ENCODE measurements at places on chromosomes 5 and 9.

DNA sequence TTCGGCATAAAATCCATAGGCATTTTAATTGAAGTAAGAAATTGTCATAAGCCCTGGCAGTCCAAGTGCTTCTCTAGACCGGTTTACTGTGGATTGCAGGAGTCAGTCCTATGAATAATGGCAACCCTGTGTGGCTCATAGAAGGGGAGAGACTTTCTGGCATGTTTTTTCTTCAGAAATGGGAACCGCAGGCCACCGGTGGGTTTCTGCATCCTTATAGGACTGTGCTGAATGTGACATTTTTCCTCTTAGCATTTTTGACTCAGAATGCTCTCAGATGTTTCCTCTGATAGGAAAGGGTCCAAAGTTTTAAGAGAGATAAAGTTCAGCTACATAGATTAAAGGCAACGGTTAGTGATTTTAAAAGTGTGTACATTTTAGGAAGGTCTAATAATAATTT is 6.3 kb downstream of the DAPK1 start:
- no peak for DNase-seq

DNA sequence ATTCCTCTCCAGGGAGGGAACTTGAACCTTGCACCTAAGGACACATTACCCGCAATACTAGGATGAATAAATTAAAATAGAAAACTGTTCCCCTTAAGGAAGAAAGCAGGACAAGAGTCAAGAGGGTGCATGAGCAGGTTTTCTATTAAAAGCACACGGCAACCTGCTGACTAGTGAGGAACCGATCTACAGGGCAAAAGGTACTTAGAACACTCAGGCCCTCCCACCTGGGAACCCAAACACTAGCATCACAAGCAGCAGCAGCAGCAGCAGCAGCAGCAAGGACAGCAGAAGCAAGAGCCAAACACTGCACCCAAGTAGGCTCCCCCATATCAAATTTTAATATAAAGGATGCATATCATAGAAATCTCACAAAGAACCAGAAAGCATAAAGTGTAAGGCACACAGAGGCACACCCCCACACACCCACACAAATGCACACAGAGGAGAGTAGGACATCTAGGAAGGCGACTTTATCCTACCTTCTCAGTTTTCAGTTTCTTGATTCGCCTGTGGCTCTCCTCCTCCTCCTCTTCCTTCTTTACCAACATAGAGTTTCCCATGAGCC is 2.8 kb downstream of the ZNF608 start:
- DNase-seq = no peak

DNA sequence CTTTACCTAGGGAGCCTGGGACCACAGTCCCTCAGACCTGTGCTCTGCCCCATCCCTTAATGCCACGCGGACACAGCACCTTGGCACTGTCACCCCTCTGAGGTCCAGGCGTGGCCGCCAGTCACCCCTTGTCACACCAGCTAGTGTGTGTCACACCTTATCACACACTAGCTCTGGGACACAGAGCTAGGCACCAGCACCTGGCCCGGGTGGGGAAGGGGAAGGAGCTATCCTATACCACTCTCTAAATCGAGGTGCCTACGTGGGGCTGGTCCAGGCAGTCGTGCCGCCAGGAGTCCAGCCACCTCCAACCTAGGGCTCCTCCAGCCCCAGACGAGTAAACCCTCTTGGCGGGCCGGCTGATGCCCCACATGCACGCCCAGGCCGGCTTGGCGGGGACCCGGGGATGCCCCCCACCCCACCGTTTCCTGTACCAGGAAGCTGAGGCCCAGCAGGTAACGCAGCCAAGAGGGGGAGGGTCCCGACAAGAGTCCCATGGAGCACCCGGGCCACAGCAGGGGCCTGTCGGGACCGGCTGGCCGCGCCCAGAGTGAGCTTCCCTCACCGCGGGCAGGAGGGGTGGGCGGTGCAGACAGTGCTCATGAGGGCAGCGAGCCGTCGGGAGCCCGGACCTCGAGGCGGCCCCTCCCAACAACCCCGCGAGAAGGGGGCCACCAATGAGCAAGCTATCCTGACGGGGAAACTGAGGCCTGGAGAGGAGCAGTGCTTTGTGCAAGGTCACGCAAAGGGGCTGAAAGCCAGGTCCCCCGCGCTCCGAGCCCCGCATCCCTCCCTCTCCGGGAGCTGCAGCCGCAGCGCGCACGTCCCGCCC is 550 bp downstream of the CORO2A start:
- DNase-seq = peak; percentile 52

DNA sequence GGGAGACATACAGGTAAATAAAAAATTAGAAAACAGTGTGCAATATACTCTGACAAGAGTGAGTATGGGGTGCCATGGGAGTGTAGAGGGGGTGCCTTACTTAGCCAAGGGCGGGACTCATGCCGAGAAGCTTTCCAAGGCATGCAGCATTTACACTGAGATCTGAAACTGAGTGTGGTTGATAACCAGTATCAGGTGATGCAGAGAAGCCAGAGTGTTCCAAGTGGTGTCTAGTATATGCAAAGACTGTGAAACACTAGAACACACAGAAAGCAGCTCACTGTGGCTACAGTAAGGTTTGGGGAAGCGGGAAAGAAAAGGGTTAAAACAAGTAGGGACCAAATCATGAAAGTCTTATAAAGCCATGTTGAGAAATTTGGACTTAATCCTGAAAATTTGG is 30.5 kb upstream of the ERBIN start:
- DNase-seq = no peak

DNA sequence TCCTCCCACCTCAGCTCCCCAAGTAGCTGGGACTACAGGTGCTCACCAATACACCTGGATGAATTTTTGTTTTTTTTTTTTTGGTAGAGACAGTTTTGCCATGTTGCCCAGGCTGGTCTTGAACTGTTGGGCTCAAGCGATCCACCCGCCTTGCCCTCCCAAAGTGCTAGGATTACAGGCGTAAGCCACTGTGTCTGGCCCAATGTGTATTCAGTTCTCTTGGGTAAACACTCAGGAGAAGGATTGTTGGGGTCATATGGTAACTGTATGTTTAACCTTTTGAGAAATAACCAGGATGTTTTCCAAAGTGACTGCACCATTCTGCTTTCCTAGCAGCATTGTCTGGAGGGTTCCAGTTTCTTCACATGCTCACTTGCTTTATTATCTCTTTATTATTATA is 67.4 kb downstream of the TNPO1 start:
- DNase-seq = no peak

DNA sequence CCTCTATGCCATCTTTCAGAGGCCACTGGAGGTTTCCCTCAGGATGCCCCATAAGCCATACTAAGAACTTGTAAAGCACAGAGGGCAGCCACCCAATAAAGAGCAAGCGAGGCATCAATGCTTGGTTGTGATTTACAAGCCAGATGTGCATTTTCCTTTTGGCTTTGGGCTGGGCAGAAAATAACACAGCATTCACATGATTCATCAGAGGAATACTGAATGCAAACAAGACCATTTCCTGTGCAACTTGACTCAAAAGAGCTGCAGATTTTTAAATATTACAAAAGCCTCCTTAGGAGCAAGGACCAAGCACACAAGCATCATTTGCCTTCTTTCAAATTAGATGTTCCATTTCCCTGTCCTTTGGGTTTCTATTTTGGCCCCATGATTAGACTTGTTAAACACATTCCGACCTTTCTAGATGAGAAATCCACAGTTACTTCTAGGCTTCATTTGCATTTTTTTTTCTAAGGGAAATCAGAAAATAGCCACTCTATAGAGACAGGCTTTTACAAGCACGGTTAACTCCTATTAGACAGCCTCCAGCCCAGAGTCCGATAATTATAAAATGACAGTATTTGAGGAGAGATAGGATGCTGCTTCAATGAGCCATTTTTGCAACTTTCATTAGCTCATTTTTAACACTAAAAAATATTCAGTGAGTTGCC is 207.8 kb downstream of the SEMA5A start:
- DNase-seq = no peak

DNA sequence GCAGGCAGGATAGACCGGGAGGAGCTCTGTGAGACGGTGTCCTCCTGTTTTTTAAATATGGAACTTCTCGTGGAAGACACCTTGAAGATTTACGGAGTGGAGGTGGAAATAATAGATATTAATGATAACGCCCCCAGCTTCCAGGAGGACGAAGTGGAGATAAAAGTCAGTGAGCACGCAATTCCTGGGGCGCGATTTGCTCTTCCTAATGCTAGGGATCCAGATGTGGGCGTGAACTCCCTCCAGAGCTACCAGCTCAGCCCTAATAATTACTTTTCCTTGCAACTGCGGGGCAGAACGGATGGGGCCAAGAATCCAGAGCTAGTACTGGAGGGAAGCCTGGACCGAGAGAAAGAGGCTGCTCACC is 621 bp downstream of the PCDHGA11 start:
- DNase-seq = no peak

DNA sequence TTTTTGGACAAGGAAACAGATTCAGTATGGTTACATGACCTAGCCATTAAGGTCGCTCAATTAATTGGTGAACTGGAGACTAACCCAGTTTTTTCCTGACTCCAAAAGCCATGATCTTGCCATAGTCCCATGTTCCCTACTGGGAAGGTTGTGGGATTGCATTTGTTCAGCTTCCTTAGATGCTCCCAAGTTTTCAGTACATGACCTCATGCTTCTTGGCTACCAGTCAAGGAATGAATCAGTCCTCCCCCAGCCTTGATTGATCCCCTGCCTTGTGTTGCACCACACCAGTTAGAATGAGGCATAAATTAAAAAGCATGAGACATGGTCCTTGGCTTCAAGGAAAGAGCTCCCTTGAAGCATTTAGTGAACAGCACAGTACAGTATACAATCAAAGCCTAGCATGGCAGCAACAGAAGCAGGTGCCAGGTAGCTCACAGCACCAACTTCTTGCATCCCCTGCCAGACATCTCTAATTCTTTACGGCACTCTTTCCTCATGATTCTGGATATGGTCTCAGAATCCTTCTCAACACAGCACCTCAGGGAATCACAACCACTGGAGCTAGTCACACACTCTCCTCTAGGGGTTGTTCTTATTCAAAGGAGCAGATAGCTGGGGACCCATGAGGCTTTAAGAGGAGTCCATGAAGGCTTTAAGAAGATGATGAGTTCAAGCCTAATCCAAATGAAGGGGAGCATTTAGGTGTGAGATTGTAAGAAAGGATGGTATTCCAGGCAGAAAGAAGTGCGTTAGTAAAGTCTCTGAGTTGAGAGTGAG is 295.5 kb upstream of the CLINT1 start:
- DNase-seq = no peak

DNA sequence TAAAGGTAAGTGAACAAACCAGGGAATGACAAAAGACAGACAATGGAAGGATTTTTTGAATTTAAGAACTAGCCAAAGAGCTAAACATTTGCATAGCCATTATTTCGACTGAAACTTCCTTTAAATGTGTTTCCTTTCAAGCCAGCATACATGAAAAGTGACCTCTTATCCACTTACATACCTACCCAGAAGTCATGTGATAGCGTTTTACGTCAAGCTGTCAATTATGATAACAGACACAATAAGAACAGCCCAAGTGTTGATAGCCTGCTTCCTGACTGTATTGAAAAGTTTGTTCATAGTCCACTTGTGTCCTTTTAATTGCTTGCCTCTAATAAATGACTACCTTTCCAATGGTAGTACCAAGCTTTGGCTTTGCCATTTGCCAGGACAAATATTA is 206.0 kb downstream of the NFIB start:
- DNase-seq = no peak

- no peak for DNase-seq
These were observed 151.0 kb upstream of the RFX3 start for GRCh38 chr9:3676766-3677165.

DNA sequence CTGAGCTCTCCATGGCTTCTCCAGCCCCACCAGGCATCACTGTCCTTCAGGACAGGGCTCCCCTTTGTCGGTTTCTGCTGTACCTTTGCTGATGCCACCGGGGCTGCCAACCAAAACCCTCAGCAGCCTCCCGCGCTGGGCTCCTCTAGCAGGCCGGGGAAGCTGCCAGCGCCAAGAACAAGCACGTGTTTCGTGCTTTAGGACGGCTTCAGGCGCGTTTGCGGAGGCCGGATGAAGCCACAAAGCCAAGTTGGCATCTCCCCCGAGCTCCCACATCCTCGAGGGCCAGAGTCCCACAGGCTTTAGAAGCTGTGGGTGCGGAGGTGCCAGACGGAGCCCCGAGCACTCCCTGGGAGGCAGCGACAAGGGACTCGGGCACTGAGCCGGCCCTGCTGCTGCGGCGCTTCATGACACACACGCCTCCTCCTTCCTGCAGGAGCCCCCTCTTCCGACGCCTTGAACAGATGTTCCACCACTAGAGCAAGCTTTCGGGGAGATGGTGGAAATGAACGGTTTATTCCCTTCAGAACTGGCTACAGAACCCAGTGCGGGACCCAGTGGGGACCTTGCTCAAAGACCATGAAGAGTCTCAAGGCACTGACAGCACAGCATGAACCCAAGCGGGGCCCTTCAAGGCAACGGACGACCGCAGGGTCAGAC is 36.7 kb downstream of the SARDH start:
- DNase-seq = peak; percentile 53

- DNase-seq = peak; percentile 64
These were observed 394.9 kb downstream of the GADD45G start for GRCh38 chr9:89999534-90000370.

GRCh38 chr5:132383984-132384383 is 14.5 kb downstream of the SLC22A5 start:
- no peak for DNase-seq

DNA sequence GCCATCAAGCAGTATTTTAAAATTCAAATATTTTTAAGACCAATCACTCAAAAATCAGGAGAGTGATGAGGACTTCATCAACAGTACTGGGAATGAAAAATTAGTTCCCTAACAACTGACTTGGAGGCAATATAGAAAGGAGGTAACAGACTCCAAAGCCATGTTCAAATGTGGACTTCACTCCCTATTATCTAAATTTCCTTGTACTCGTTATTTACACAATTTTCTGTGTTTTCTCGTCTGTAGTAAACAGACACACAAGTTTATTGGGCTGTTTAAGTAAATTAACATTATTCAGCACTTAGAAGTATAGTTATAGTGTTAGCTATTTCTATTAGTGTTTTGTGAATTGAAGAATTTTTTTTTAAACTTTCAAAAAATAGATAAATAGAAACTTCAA is 159.5 kb upstream of the FTMT start:
- no peak for DNase-seq

DNA sequence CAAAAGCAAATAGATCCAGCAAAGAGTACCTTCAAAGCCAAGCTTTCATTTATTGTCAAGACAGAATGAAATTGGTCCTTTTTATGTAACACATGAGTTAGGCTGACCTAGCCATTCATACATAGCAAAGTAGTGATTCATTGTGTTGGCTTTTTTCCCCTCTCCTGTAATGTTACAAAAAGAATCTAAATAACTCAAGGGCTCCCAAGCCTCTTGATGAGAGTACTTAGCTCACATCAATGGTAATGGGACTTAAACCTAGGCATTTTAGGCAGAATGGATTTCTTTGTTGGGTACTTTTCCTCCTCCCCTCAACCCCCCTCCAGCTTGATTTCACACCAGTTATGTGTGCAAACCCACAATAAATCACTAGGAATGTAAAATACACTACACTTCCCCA is 123.7 kb downstream of the EBF1 start:
- no peak for DNase-seq

DNA sequence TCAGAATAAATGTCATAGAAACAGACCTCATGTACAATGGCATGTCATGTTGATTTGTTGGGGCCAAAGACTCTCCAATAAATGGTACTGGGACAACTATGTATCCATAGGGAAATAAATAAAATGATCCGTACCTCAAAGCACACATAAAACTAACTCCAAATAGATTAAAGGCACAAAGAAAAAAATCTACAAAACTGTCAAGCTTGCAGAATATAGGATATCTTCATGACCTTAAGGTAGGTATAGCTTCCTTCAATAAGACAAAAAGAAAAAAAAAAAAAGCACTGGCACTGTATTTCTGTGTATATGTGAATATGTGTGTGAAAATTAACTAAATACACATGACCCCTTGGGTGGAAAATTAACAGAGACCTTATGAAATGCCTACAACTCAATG is 101.9 kb downstream of the DIRAS2 start:
- DNase-seq = no peak

Data from stimulated activated naive CD8-positive, alpha-beta T cell treated with anti-CD3 and anti-CD28 coated beads, Interleukin-15, amount 100 ng/mL, for 72 hours (primary cell).